OCI-LY7 (cell line): ENCODE measurements at places on chromosomes 3 and 15.

- no peak for DNase-seq
Measured at GRCh38 chr3:13064964-13065363, 8.3 kb downstream of the IQSEC1 start.

GRCh38 chr3:100413613-100414012 is 12.3 kb downstream of the LNP1 start:
- DNase-seq = no peak

- no peak for DNase-seq
Measured at GRCh38 chr3:158709666-158710083, 22.6 kb downstream of the RARRES1 start.

- no peak for DNase-seq
Measured at GRCh38 chr3:156918746-156919145, 92.6 kb downstream of the LEKR1 start.

GRCh38 chr15:58952751-58953150 is 19.3 kb upstream of the SLTM start:
- no peak for DNase-seq

DNA sequence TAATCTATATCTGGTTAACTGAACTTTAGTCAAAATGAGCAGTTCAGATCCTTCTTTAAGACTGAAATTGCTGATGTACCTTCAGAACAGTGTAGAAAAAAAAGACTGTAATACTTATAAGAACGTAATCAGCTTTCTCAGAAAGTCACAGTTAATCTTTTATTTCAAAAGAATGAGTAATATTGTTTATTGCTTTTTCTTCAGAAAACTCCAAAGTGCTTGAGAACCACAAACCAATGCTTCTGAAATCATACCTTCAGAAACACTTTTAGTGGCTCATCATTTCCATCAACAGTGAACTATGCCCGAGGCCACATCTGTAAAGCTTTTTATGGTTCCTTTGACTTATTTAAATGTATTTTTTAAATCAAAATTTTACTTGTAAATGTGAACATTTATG is 33.3 kb upstream of the CLASP2 start:
- no peak for DNase-seq

DNA sequence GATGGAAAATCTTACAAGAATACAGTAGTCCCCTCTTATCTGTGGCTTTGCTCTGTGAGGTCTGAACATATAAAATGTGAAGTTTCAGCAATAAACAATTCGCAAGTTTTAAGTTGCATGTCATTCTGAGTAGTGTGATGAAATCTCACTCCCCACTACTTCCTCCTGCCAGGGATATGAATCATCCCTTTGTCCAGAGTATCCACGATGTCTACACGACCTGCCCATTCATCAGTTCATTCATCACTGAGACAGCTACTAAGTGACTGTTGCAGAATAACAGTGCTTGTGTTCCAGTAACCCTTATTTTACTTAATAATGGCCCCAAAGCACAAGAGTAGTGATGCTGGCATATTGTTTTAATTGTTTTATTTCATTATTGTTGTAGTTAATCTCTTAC is 489.2 kb upstream of the UBE2E2 start:
- no peak for DNase-seq

DNA sequence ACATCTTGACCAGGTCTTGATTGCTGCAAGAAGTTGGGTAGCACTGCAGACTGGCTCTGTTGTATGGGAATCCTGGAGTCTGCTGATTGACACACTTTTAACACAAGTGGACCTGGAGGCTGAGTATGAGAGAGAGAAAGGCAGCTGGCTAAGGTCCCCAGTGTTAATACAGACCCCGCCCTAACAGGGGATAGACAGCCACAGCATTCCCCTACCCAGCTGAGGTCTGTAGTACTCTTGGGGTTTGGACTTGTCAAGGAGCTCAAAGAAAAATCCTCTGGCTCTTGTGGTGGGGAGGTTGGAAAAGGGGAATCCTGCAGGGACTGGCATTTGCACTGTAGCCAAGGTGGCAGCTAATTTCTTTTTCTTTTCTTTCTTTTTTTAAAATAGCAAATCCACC is 192.7 kb downstream of the ZNF621 start:
- DNase-seq = no peak

GRCh38 chr3:167862104-167862730 is 126.7 kb downstream of the SERPINI1 start:
- no peak for DNase-seq

DNA sequence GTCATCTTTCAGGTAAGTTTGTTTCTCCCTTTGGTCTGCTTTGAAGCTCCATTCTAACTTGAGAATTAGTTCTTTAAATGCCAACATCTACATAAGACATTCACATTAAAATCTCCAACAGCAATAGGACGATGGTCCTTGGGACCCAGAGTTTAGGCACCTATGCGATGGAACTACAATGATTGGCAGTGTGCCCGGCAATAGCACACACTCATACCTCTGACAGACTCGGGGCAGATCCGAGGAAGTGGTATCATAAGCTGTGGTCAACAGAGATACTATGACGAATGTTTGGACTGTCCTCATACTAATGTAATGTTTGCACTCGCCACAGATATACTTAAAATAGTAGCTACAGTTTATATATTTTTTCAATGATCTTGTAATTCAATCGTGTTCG is 34.2 kb upstream of the NR2F2 start:
- no peak for DNase-seq

DNA sequence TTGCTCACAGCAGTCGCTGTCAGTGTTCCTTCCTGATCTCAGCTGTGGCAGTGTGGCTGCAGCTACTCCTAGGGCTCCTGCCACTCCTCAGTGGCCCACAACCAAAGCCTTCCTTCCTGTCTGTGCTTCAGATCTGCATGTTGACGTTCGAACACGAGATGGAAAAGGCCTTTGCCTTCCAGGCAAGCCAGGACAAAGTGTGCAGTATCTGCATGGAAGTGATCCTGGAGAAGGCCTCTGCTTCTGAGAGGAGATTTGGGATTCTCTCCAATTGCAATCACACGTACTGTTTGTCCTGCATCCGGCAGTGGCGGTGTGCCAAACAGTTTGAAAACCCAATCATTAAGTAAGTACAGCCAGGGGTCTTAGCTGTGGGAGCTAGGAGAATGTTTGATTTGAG is 17.8 kb downstream of the MKRN2 start:
- DNase-seq = no peak
